HuH-7 (cell line): ENCODE measurements at places on chromosomes 1 and 21.

DNA sequence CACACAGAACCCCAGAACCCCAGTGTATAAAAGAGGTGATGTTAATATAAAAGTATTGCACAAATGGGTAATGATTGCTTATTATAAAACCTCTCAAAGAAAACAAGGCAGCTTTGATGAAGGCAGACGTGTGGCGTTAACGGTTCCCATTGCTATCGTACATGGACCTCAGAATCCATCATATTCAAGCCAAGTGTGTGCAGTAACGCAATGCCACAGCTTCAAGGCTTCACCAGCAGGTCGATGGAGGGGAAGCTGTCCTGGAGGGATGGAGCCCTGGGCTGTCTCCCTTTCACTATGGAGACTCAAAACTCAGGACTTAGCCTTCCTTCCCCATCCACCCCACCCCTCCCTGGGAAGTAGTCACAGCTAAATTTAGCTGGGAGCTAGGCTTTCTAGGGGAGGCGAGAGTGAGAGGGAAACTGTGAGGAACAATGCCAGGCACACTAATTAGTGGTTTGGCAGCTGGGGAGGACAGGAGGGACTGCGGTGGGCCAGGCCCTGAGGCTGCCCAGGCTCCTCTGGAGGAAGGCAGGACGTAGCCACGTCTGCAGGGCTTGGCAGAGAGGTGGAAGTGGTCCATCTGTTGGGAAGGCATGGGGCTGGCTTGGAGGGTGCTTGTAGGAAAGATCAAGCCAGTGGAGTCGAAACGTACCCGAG lies 121.2 kb downstream of the HMGB4 start:
- no peak for DNase-seq

DNA sequence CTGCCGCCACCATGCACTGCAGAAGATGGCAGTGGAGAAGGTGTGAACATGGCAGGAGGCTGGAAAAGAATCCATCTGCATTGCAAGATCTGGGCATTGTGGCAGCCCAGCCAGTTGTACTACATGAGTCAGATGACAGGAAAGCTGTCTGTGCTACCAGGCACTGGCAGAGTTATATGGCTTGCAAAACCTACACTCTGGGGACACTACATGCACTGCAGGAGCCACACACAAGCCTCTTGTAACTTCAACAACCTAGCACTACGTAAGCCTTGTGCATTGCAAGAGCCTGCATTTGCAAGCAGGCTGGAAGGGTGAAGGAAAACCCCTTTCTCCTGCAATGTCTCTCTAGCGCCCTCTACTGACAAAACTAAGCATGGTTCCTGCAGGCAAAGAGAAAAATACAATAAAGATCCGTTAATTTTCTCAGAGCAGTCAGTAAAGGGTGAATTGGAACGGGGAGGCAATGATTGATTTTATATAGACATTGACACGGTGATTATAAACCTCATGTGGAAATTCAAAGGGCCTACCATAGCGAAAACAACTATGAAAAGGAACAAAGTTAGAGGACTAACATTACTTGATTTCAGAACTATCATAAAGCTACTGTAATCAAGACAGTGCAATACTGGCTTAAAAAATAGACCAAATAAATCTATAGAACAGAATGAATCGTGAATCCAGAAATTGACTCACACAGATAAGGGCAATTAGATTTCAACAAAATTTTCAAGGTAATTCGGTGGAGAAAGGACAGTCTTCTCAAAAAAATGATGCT lies 26.2 kb upstream of the DYNLT5 start:
- DNase-seq: peak; percentile 49

DNA sequence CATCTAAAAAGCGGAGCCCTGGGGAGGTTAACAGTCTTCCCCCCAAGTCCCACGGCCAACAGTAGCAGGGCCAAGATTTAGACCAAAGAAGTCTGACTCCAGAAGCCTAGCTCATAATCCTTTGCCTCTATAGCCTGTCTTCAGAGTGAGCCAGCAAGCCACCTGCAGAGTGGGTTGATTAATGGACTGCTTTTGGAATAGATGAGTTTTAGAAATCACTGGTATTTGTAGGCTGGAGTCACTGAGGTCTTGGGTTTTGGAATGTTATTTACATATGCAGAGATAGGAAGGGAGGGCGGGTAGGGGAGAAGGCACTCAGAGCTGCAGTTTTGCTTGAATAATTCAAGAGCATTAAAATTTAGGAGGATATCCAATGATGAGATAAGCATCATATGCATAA lies 90.8 kb upstream of the L1TD1 start:
- DNase-seq: no peak

GRCh38 chr21:42221581-42222345 lies 2.8 kb downstream of the ABCG1 start:
- DNase-seq: no peak

DNA sequence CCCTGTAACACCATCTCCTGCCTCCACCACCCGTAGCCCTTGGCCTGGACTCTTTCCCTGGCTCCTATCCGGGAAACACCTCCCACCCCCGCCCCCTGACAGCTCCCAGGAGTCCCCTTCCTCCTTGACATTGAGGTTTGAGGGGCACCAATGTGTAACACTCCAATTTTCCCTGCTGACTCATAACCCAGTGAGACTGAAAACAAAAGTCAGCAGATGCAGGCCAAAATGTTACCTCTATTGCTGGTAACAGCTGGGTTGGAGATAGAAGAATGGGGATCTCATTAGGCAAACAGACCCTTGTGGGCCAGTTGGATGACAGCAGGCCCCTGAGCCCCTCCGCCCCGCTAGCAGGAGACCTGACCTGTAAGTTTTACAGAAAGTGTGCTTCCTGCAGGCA lies 237.2 kb downstream of the KAZN start:
- no peak for DNase-seq
